ENCODE measurements at places on chromosomes 7 and 10.

DNA sequence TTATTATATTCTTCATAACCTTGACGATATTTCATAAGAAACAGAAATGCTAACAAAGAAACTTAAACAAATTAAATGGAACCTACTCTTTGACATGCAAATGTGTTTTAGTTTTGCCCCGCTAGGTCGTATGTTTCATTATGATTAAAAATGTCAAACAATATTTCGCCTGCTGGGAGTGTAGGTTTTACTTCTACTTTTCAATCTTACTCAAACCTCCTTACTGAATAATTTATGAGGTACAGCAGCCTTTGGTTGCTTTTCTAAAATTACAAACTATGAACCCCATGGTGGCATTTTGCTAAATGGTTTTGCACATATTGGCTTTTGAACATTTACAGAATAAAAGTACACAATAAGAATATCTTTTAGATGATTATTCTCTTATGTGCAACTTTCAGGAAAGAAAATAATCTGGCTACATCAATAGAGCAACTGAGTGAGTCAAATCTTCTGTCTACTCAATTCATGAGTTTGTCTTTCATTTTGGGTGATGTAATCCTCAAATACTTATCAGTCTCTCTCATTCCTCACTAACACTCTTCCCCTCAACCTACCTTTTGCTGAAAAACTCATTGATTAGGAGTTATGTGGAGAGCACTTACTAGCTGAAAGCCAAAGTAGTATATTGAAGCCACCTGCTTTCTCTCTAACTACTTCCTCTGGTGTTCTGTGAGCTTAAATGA is 1226.4 kb downstream of the XPNPEP1 start:
- DNase-seq: no peak

DNA sequence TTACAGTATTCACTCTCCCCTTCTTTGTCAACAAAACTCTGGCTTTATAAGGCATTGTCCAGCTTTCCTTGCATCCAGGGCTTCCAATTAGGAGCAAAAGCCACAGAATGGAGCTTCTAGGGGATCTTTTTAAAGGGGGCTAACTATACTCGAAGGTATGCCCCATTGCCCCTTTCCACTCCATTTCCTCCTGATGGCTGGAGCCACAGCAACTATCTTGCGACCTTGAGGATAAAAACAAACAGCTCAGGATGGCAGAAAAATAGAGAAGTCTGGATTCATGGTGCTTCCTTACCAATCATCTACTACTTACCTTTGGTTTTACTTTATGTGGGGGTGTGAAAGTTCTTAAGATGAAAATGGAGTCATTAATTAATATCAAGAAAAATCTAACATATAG is 206.3 kb upstream of the PODXL start:
- no peak for DNase-seq

GRCh38 chr7:22998519-22998896 is 15.4 kb downstream of the HYCC1 start:
- DNase-seq: no peak

GRCh38 chr7:130920122-130920521 is 186.1 kb upstream of the KLF14 start:
- no peak for DNase-seq

DNA sequence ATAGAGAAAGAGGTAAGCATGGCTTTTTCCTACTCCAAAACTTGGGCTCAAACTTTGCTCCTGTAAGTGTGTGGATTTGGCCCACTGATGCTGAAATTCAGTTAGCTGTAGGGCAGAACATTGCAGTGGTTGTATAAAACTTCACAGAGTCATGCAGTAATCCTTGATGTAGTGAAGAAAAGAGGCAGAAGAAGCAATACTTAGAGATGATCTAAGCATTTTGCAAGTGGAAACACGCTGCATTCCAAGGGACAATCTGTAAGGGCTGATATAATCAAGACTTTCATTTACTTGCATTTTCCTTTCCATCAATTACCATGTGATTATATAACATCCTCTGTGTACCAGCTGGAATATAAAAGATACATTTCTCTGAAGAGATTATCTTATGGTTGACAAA is 338.8 kb downstream of the DNAJB9 start:
- DNase-seq: no peak

- DNase-seq: no peak
Observed at GRCh38 chr10:93342366-93342765, 139.8 kb downstream of the MYOF start.

DNA sequence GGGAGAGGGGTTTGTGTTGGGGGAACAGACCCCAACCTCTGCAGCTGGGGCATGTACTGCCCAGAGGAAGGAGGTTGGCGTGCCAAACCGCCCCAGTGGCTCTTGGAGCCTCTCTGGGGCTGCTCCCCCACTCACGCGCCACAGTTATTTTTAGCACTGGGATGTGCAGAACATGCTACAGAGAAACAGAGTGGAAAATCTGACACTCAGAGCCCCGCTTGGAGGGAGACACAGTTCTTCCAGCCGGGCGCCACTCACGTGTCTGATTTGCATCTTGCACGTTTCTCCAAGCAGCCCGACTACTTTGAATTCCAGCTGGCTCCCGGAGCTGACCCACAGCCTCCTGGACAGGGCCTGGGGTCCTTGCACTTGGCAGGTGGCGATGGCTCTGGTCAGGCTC is 182.0 kb downstream of the RPS24 start:
- no peak for DNase-seq

- DNase-seq: no peak
Observed at GRCh38 chr10:17805330-17805729, 3.8 kb upstream of the MRC1 start.

GRCh38 chr7:17520941-17521340 is 222.5 kb downstream of the AHR start:
- no peak for DNase-seq

GRCh38 chr10:131778842-131779241 is 122.0 kb upstream of the PPP2R2D start:
- no peak for DNase-seq

GRCh38 chr7:44629829-44630522 is 23.5 kb downstream of the OGDH start:
- no peak for DNase-seq

DNA sequence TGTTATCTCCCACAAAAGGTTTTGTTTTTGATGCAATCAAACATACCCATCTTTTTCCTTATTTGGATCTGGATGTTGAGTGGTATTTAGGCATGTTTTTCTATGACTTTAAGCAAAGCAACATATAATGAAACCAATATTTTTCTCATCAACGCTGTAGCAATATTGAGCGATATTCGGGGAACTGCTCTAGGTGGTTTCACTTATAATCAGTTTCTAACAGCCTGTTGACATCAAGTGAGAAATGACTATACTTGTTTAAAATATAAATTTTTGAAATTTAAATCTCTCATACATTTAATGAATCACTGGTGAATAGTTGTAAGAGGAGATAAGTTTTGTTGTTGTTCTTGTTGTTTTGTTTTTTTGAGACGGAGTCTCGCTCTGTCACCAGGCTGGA is 52.8 kb upstream of the CCAR1 start:
- DNase-seq: no peak

GRCh38 chr10:120710076-120710475 is 141.1 kb upstream of the WDR11 start:
- DNase-seq: no peak

DNA sequence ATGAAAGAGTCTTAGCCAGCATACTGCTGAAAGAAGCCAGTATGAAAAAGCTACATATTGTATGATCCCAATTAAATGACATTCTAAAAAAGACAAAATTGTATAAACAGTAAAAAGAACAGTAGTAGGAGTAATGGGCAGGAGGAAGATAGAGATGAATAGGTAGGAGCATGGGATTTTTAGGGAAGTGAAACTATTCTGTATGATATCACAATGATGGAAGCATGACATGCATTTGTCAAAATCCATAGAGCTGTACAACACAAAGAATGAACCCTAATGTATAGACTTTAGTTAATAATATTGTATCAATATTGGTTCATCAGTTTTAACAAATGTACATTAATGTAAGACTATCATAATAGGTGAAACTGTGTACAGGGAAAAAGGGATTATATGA is 147.9 kb downstream of the IMMP2L start:
- no peak for DNase-seq

GRCh38 chr7:99790407-99790806 is 6.4 kb upstream of the CYP3A4 start:
- no peak for DNase-seq

DNA sequence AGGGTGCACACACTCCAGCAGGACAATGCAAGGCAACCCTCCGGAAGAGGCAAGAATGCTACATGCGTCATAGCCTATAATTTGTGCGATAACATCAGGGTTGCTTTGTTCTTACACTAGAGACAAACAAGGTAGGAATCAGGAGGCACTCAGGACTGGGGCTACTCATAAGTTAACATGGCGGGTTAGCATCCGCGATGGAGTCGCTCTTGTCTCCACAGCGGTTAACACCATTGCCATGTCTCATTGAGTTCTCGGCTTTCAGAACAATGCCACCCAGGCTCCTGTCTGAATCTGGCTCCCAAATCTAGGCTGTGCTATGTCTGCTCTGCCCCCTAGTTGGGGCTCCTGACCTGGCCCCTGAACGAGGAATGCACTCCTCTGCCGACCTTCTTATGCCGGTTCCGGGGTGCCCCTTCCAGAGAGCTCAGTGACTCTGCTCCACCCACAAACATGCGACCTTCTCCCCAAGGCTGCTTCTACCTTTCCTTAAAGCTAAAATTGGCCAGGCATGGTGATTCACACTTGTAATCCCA is 24.9 kb upstream of the SLF2 start:
- DNase-seq: peak; percentile 43

- no peak for DNase-seq
Observed at GRCh38 chr10:45373576-45374349, at the start of gene ALOX5. Gene ALOX5, plus strand, starts transcription at chr10:45374216. Its CDS starts 64 bp downstream, at chr10:45374280.

- no peak for DNase-seq
Observed at GRCh38 chr7:46253520-46253919, 332.4 kb upstream of the IGFBP3 start.

DNA sequence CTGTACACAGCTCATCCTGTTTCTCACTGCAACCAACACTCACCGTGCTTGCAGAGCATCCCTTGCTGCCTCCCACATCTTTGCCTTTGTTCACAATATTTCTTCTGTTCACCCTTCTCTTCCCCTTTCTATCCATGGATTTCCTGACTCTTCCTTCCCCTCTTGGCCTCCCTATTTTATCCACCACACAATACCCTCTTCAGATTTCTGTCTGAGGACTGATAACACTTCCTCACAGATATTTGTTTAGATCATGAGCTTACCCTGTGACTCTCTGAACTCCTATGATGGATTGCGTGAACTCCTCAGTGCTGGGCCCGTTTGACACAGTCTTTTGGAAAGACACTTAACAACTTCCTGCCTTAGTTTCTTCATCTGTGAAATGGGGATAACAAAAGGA is 62.8 kb upstream of the GPR158 start:
- no peak for DNase-seq

- no peak for DNase-seq
Observed at GRCh38 chr10:77940627-77941026, 14.1 kb upstream of the DLG5 start.

DNA sequence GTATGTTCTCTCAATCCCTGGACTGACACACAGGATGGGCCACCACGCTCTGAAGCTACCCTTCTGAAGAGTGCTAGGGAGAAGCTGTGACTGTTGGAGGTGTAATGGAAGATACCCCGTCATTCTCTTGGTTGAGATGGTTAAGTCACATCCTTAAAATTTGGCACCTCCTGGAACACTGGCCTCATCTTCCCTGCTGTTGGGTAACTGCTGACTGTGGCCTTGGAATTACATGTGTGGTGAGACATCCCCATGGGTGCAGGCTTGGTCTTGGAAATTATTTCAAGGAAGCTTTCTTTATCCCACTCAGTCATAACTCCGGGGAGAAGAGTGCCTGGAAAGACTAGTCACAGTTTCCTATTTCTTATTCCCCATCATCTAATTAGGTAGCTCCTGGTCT is 62.0 kb downstream of the LRMDA start:
- DNase-seq: no peak

- DNase-seq: no peak
Observed at GRCh38 chr10:60848126-60848525, 69.8 kb downstream of the CDK1 start.

GRCh38 chr7:2480070-2480408 is 3.8 kb upstream of the GRIFIN start:
- no peak for DNase-seq

DNA sequence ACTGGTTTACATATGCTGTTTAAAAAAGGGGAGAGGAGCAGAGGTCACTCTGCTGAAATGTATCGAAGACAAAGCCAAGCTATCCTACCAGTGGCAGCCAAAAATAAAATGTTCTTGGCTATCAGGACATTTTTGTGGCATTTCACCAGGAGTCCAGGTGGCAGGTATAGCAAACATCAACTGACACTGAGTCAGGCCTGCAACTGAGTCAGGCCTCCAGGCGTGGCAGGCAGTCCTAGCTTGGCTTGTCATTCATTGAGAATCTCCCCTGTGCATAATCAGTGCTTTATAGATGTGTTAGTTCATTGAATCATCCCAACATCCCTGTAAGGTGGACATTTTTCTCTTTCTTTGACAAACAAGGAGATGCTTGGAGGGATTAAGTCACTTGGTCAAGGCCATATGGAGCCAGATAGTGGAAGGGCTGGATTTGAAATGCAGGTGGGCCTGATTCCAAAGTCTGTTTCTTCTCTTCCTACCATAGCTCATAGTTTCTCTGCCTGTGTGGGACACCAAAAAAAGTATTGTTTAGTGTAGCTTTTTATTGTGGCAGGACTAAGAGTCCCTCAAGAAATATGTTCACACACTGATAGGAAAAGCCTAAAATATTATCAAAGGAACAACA is 4.3 kb downstream of the DYNC1I1 start:
- no peak for DNase-seq

- no peak for DNase-seq
Observed at GRCh38 chr10:102195296-102195870, 30.7 kb upstream of the ELOVL3 start.

DNA sequence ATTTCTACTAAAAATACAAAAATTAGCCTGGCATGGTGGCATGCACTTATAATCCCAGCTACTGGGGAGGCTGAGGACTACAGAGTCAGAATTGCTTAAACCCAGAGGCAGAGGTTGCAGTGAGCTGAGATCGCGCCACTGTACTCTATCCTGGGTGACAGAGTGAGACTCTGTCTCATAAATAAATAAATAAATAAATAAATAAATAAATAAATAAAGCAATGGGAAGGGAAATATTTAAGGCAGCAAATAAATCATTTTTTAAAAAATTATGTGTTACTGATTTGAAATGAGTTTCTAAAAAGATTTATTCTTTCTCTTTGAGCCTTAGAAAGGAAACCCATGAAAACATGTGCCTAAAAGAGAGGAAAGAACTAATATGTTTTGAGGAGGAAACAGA is 45.2 kb upstream of the ZEB1 start:
- no peak for DNase-seq

DNA sequence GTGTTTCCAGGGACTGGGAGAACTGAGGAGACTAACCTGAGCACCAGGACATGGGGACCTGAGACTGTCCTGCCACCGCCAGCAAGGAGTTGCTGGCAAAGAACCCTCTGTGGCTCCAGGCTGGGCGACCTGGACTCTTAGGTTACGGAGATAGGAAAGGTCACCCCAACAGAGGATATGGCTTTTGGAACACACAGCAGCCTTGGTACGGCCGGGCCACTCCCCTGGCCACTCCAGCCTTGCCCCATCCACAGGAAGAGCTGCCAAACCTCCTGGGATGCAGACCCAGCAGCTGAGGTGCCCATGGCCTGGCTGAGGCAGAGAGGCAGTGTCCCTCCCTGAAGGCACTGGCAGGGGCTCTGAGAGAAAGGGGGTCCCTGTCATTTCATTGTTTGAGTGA is 137.8 kb downstream of the OAT start:
- no peak for DNase-seq

- DNase-seq: no peak
Observed at GRCh38 chr7:114972567-114972966, 50.7 kb downstream of the MDFIC start.

Measured in activated naive CD4-positive, alpha-beta T cell treated with anti-CD3 and anti-CD28 coated beads, Interleukin-2, amount 50 U/mL, for 72 hours (primary cell).